ENCODE measurements at places on chromosomes 2 and 18.

- DNase-seq: no peak
Observed at GRCh38 chr18:31657823-31658669, 26.3 kb downstream of the B4GALT6 start.

DNA sequence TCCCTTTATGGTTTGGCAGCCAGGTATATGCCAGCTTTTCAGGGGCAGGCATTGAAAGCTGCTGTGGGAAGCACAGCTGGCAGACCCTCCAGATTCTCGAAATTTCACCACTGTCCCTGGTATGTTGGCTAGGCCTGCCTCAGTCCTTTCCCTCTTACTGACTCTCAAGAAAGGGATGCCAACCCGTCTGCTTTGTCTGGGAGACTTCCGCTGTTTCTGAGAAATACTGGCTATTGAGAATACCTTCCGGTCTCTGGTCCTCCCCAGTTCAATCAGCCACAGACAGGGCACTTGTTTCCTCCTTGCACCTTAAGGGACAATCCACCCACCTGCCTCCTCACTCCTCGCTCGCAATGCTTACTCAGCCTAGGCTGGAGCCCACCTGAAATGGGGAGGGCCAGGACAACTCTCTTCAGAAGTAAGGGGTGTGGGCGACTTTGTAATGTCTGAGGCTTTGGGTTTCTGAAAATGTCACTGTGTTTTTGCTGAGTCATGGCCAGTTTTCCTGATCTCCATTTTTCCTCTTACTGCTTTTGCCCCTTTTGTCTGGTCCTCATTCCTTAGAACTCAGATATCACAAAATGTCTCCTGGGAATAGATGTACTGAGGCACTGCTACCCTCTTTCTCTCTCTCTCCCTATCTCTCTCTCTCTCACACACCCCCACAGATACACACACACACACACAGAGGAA is 571.1 kb downstream of the TNS1 start:
- DNase-seq: no peak

- DNase-seq: no peak
Observed at GRCh38 chr2:215537611-215538010, 101.7 kb upstream of the FN1 start.

DNA sequence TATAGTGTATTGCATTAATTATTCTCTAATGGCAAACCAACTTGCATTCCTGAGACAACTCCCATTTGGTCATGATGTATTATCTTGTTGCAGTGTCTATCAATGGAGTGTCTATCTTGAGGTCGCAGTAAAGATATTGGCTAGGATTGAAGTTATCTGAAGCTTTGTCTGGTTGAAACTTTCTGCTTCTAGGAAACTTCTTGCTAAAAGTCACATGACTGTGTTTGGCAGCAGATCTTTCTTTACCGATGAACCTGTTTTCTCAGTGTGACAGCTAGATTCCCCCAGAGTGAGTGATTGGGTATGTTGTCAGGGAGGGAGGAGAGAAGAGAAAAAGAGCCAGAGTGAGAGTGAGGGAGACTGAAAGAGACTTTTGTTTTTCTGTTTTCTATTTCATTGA is 119.6 kb downstream of the QPCT start:
- no peak for DNase-seq

- no peak for DNase-seq
Observed at GRCh38 chr18:74411475-74411874, 45.6 kb downstream of the DIPK1C start.

GRCh38 chr2:36706021-36706876 is 9.7 kb downstream of the VIT start:
- no peak for DNase-seq

- no peak for DNase-seq
Observed at GRCh38 chr2:241466230-241466629, 42.2 kb downstream of the STK25 start.

DNA sequence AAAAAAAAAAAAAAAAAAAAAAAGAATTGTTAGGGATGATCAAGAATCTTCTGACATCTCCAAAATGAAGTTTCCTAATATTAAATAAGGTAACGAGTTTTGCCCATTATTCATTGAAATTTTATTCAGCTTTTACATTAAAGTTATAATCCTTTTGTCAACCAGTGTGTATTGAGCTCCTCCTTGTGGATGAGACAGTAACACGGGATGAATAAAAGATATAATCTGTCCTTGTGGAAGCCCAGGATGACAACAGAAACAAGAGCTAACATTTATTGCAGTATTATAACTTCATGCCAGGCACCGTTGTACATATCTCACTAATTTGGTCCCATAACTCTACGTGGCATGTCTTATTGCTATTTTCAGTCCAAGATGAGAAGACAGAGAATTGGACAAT is 33.4 kb upstream of the SERPINB7 start:
- DNase-seq: no peak

GRCh38 chr2:696999-697627 is 19.9 kb upstream of the TMEM18 start:
- no peak for DNase-seq

DNA sequence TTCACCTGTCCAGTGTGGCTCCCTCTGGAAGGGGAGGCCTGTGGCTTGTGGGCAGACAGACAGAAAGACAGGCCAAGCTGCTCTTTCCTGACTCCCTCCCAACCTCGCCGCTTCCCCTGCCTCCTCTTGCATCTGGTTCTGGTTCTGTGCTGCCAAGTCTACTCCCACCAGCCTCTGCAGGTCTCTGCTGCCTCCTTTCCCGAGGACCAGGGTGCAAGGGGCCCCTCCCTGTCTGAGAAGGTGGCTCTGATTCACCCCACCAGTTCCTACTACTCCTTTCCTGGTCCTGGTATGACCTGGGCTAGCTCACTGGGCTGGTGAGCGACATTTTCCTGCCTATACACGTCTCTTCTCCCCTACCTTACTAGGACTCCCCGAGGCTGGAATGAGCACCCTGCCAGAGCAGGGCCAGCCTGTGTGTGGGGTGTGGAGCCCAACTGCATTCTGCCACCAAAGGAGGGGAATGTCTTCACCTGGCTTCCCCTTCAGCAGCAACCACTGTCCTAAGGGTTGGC is 238.5 kb downstream of the CELF4 start:
- DNase-seq: no peak

DNA sequence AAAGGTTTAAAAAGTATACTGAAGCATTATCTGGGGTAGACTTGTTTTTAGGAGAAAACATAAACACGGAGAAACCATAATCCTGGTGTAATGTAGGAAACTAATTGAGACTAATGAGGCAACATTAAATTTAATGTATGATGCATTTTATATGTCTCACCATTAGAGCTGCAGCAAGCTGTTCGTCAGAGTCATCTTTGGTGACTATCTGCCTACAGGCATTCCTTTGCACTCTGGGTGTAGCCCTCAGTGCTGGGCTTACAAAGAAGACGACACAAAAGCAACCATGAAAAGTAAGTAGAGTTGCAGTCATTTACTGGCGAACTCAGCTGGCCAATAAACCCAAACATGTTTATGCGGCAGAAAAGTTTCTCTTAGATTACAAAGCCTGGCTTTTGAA is 415.3 kb upstream of the ZEB2 start:
- no peak for DNase-seq

DNA sequence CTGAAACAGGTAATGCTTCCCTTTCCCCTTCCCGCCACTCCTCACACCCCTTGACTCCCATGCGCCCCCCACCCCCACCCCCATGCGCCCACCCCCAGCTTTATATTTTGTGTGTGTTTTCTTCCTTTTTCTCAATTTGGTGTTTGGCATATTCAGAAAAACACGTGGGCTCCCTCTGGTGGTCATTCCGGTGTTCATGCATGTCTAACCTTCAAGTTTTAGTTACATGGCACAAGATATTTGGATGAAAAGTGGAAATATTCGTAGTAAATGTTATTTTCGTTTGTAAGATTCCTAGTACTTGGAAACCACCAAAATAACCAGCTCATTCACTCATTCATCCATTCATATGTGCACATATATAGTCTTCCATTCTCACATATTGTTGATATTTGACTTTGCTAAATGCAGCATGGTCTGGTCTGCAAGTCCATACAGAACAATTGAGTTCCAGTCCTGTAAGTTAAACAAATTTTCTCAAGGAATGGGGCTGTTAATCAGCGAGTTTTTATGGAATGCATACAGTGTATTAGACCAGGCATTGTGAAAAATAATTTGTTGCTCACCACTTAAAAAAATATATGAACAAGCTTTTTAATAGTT is 143.6 kb upstream of the MAP3K20 start:
- DNase-seq: peak; percentile 45

DNA sequence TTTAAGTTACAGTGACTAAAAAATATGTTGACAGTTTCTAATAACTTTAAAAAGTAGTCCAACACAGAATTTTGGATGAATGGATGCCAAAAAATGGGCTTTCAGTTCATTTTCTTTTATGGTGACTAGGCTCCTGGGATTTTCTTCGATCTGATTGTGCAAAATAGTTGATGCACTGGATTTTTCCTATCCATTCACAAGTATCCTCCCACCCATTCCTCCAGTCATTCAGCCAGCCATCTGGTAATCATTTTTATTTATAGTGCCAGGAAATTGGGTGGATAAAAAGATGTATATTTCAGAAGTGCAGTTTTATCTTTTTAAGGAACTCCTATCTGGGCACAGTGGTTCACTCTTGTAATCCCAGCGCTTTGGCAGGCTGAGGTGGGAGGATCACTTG is 175.1 kb downstream of the PTPRM start:
- DNase-seq: no peak

GRCh38 chr2:132583666-132584360 is 86.2 kb downstream of the LYPD1 start:
- no peak for DNase-seq

Measured in C1 segment of cervical spinal cord (tissue), 14 donors.